ENCODE measurements at places on chromosomes 12 and 14. TPM values are rescaled to one million over a fixed set of nuclear protein-coding genes. Genes with fewer than 3 reads are reported as not detected.
A peak's percentile ranks its signal among the peaks of the same experiment; 100 is the strongest.

DNA sequence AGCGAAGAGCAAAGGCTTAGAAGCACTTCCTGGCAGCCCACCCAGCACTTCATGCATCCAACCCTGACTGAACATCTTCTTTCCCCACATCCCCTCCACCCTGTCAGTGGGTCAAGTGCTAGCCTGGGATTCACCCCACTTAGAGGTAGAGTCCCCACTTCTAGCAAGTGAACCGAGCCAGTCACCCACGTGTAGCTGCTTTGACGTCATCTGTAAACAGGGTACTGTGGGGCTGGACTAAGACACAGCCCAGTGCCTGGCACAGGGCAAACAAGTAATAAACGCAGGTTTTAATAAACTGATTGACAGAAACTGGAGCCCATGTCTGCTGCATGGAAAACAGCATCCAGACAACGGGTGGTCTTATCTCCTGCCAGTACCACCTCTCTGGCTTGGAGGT is 61.7 kb downstream of the ITPK1 start:
- no peak for DNase-seq

Gene PROX2
- 1.1 TPM for polyA plus RNA-seq

DNA sequence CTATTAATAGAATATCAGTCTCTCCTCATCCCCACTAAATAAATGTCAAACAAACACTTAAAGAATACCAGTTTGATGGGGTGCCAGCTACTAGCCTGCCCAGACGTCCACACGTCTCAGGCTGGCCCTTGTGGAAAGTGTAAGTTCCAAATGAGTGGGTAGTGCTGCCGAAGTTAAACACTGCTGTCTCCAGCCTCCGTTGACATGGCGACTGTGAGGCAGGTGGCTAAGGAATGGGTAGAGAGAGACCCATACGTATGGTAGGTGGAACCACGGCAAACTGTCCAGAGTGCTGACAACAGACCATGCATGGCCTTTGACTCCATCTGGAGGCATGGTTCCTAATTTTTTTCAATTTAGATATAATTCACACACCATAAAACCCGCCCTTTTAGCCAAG is 37.9 kb downstream of the PITPNM2 start:
- no peak for DNase-seq

Gene PRKD1
- 20.1 TPM for polyA plus RNA-seq

Gene VRTN
- polyA plus RNA-seq = not detected

- DNase-seq = no peak
Observed at GRCh38 chr14:47008732-47009131, 357.2 kb upstream of the RPL10L start.

DNA sequence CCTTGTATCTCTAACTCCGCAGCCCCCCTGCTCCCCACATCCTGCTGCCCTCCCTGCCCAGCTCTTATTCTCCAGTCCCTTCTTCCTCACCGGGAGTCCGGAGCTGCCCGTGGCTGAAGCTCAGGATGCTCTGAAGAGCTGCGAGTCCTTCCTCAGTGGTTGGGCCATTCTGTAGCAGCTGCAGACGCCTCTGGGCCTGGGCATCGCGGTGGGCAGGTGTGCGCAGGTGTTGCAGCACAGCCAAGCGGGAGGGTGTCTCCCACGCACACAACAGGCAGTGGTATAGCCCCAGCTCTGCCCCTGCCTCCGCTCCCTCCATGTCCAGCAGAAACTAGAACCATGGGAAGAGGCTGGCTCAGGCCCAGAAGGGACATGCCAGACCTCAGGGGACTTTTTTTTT is 20.2 kb downstream of the ZFHX2 start:
- DNase-seq = no peak

GRCh38 chr14:91338379-91338778 is 79.2 kb downstream of the CCDC88C start:
- DNase-seq = no peak

DNA sequence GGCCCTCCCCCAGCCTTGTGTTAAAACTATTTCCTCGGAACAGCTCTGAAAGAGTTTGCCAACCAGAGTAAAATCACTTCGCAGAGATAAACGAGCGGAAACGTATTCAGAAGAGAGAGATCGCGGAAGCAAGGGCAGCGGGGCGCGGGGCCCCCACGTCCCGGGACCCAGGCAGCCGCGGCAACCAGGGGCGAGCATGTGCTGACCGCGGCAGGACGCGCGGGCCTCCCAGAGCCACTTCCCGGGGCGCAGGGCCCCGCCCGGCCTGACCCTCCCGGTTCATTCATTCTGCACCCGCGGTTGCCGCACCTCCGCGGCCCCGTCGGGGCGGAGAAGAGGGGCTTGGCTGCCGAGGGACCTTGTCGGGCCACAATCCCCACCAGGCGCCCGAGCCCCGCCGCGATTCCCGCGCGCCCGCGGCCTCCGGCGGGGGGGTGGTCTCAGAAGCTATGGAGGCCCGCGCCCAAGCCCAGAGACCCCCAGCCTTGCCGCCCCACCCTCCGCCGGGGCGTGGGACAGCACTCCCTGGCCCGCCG is 598 bp downstream of the UBE2N start:
- peak; percentile 55 for DNase-seq

DNA sequence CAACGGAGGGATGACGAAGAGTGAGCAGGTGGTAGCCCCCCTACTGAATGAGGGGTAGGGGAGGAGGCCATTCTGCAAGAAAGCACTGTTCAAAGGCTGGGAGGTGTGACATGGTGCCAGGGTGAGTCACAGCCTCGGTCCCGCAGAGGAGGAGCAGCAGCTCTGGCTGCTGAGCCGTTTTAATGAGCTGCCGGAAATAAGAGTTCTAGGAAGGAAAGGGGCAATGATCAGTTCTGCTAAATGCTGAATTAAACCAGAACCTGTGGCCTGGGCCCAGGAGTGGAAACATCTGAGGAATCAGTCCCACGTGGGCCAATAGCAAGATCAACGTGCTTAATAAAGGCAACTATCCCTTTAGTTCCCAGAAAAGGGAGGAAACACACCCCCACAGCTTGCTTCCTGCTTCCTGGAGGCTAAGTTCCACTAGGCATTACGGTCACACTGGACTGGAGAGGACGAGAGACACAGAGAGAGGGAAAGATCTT is 3.6 kb downstream of the ABCD4 start:
- peak; percentile 67 for DNase-seq

Gene RIC8B
- polyA plus RNA-seq = 17.1 TPM

Gene NPFF
- 2.5 TPM for polyA plus RNA-seq

GRCh38 chr12:75489613-75490210 is 9.2 kb downstream of the GLIPR1 start:
- DNase-seq = no peak

DNA sequence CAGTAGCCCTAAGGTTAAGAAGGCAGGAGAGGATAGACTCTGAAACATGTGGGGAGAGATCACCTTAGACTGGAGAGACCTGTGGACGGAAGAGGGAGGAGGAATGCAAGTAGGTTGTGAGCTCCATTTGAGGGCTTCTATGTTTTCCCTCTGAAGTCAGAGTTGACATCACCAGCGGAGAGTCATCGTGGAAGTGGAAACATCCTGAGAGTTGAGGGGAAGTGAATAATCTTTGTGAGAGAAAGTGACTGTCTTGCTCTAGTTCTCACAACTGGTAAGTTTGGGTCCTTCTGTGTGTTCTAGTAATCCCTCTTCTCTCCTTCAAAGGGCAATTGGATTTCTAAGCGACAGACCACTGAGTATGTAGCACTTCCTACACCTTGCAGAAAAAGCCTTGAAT is 103.6 kb upstream of the CCND2 start:
- no peak for DNase-seq

DNA sequence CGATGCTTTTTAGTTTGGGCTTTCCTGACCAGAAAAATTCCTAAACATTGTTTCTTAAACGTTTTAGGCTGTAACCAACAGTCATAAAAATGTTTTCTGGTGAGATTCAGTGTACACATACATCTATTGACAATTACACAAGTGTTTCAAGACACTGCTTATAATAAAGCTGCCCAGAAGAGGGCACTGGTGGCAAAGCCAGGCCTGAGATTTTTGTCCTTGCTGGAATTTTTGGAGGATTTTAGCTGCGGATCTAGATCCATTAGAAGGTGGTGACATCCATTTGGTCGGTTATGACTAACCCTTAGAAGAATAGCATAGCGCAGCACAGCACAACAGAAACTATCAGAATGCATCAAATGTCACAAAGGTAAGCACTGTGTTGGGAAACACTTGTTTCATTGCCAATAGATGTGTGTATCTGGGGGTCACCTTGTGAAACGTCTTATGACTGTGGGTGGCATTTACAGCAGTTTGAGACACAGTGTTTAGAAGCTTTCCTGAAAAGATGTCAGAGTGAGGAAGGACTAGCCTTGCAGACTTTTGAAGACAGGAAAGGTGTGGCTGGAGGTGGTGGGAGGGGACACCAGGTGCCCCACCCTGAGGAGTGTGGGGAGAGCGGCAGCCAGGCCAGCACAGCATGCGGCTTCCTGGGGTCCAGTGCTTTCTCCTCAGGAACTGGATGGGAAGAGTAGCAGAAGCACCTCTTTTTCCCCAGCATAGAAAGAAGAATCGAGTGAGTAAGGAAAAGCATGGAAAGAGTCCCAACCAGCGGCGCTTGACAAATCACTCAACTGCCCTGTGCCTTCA is 54.7 kb upstream of the FKBP4 start:
- DNase-seq = peak; percentile 27

DNA sequence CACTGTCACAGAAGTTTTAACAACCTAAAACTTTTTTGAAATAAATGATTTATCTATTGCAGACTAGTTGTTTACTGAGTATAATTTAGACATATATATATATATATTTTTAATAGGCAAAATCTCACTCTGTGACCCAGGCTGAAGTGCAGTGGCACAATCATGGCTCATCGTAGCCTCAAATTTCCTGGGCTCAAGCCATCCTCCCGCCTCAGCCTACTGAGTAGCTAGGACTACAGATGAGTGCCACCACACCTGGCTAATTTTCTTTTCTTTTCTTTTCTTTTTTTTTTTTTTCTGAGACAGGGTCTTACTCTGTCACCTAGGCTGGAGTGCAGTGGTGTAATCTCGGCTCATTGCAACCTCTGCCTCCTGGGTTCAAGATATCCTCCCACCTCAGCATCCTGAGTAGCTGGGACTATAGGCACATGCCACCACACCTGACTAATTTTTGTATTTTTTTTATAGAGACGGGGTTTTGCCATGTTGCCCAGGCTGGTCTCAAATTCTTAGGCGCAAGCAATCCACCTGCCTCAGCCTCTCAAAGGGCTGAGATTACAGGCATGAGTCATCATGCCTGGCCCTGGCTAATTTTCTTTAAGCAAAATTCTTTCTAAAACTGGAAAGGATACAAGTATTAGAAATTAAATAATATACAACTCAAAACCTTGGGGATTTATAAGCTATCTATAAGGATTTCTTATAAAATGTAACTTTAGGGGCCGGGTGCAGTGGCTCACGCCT is 23.1 kb downstream of the EEA1 start:
- no peak for DNase-seq

DNA sequence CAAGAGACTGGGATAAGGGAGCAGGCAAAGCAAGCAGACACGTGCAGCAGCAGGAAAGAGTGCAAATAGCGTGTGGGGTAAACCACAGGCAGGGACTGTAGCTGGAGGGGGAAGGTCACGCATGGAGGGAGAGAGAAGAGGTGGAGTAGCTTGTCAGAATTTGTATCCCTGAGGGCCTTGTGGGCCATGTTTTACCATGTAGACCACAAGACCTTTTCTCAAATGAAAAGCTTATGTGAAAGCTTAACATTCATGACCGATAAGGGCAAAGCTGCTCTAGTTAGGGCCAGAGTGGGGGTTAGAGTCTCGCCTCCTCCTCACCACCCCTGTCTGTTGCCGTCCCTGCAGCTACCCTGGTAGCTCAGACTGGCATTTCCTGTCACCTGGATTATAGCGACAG is 152.9 kb upstream of the E2F7 start:
- no peak for DNase-seq

DNA sequence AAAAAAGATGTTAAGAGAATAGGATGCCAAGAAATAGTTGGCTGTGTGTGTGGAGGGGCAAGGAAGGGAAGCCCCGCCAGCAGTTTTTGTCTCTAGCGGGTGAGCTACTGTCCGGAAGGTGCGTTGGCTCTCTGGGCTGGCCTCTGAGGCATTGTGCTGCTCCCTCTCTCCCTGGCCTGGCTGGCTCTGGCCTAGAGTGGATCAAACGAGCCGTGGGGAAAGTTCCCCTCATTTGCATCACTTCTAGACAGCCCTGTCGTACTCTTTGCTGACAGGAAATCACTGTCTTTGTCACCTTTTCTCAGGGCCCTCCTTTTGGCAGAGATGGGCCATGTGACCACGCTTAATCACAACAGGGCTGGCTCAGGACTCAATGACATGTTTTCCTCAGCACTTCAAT is 236.1 kb upstream of the NPAS3 start:
- peak; percentile 84 for DNase-seq

Data from muscle of leg (tissue), 16 donors.